Fibroblast of lung (primary cell): ENCODE measurements at places on chromosomes 12 and 14.
A peak's percentile ranks its signal among the peaks of the same experiment; 100 is the strongest.

- no peak for DNase-seq
Observed at GRCh38 chr14:101673873-101674272, 87.6 kb upstream of the PPP2R5C start.

DNA sequence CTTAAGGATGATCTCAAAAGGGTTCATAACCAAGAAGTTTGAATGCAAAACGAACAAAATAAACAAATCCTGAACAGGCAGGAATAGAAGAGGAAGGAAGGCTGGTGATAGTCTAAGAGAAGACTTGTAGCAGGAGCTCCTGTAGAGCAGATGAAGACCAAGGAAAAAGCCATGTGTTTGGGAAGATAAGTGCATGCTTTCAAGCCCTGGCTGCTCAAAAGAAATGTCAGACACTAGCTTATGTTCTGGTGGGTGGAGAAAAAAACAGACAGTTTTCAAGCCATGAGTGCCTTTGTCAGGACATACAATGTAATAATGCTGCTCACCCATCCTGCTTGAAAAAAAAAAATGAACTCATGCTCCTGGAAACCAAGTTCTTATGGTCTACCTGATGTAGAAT lies 27.4 kb downstream of the TAOK3 start:
- no peak for DNase-seq

DNA sequence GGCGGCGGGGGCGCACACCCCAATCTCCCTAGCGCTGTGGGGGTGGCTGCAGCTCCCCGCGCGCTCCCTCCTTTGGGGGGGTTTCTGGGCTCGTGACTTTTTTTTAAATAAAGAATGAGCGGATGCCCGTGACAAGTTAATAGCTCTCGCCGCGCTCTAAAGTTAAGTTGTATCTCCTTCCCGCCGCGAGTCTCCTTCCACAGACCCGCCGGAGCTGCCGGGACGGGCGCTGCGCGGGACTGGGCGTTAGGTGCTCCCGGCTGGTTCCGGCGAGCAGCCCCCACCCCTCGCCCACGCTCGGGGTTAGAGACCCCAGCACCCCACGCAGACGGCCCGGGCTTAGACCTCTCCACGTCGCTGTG lies 82.6 kb upstream of the HMGA2 start:
- DNase-seq, result no peak

DNA sequence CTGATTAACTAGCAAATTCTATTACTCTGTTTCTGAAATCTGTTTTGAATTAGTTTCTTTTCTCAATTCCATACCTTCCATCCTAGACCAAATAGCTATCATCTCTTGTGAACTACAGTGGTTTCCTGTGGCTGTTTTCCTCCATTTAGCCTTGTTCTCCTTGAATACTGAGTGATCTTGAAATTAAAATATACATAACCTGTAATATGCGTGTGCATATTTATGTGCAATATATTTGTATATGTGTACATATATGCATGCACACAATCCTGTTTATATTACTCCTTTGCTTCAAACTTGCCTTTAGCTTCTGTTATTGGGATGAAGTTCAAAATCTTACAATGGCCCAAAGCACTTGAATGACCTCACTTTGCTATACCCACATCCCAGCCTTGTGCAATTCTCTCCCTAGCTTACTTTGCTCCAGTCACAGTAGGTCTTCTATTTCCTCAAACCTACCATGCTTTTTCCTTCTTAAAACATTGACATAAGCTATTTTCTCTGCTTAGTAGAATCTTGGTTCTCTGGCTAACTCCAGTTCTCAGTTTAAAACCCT lies 99.5 kb downstream of the OTOGL start:
- DNase-seq, result no peak

- peak; percentile 78 for DNase-seq
Observed at GRCh38 chr14:20610002-20610765, 19.0 kb upstream of the RNASE12 start.

DNA sequence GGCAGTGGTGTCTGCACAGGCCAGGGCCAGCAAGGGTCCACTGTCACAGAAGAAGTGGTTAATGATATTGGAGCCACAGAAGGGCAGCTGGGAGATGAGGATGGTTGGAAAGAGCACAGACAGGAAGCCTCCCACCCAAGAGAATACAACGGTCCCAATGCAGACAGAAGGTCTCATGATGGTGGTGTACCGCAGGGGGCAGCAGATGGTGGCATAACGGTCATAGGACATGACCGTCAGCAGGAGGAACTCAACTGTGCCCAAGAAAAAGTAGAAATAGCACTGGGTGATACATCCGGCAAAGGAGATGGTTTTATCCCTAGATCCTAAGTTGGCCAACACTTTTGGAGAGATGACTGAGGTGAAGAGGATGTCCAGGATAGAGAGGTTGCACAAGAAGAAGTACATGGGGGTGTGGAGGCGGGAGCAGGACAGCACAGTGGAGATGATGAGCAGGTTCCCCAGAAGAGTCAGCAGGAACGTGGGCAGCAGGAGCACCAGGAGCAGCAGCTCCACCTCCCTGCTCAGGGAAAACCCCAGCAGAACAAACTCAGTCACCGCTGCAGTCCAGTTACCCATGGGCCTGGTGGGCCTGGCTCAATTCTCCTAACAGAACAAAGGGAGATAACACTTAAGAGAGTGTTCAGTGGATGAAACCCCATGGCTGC lies 9.8 kb downstream of the OR6J1 start:
- DNase-seq, result no peak

DNA sequence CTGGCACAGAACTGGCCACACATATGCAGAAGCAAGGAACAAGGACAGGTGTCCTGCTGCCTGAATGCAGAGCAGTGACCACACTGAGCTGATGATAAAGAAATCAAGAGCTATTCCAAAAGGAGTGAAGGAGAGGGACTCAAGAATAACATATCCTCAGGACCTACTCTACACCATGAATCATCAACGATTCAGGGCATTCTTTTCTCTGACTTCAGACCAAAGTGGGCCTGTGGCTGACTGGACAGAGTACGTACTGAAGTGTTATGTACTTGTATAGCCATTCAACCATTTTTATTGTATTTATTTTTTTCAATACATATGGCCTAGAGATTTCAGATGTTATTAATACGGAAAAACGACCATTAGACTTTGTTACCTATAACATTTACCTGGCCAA lies 177.5 kb upstream of the TMTC1 start:
- DNase-seq, result no peak

DNA sequence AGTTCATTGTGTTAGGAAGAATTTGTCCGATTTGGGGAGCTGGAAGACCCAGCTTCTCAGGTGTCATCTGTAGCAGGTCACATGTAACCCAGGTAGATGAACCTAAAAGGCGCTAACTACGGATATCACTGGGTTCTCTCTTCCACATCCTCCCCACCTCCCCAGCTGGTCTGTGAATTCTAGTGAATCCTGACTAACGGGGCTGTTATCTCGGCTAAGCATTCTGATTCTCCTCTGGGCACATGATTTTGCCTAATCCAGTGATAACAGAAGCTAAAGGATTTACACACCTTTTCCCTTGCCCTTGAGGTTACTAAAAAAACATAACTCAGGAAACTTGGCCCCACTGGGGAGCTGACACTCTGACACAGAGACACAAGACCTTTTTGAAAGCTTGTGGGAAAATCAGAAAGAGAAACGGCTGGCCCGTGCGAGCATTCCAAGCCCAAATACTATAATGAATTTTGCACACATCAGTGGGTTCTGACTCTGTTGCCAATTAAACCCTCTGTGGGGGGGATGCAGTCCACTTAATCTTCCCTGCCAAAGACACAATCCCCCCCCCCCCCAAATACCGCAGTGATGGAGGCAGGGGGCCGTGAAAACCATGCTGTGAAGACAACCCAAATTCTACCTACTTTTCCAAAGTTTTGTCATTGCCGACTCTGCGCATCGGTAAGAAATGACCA lies 81.0 kb upstream of the FZD10 start:
- DNase-seq, result no peak

GRCh38 chr12:81644503-81644902 lies 114.6 kb downstream of the PPFIA2 start:
- DNase-seq, result peak; percentile 44

GRCh38 chr12:43292699-43293098 lies 259.3 kb downstream of the ADAMTS20 start:
- peak; percentile 85 for DNase-seq

DNA sequence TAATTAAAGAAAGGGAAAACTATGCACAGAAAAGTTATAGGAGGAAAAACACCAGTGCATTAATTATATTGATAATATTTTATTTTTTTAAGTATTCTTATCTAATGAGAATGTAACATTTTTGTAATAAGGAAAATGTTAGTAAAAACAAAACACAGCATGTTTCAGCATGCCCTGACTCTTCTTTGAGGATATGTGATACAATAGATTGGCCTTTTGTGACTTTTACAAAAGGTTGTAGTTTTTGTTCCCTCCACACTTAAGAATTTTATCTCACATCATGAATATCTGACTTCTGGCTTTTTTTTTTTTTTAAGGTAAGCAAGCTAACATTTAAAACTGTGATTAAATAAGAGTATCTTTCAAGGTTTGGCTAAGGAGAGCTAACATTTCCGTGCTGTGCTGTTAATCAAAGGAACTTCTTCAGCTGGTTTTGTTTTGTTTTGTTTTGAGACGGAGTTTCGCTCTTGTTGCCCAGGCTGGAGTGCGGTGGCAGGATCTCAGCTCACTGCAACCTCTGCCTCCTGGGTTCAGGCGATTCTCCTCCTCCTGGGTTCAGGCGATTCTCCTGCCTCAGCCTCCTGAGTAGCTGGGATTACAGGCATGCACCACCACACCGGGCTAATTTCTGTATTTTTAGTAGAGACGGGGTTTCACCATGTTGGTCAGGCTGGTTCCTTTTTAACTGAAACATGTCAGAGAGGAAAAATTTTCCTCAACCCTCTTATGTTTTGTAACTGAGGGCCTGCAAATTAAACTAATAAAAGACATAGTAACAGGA lies 30.8 kb upstream of the RESF1 start:
- DNase-seq, result no peak

GRCh38 chr14:105207460-105207901 lies 26.4 kb upstream of the NUDT14 start:
- DNase-seq, result no peak

- DNase-seq, result no peak
Observed at GRCh38 chr14:77991128-77991772, 178.9 kb upstream of the NRXN3 start.

DNA sequence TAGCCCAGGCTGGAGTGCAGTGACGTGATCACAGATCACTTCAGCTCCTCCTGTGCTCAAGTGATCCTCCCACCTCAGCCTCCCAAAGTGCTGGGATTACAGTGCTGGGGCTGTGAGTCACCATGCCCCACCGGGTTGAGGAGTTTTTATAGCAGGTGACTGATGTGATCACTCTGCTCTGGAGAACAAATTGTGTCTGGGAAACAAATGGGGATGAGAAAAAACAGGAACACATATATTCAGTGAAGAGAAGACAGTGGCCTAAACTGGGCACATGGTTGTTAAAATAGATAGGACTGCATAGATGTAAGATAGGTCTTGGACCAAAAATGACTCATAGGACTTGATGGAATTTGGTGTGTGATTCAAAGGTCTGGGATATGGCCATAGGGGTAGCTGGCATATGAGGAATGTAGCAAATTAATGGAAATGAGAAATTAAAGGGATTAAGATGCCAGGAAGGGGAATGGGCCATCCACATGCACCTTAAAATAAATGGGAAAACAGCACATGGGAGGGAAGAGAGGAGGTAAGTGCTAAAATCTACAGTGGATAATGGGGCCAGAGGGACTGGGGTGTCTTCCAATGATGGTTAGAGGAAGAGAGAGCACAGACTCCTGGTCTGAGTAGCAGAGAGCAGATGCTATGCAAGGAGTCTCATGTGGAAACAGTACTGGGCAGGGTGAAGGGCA lies 11.2 kb downstream of the BCAT1 start:
- DNase-seq, result peak; percentile 65
